ENCODE measurements at places on chromosomes 3 and 15. TPM values are rescaled to one million over a fixed set of nuclear protein-coding genes. Genes with fewer than 3 reads are reported as not detected.

LRRC28 gene
- 22.7 TPM for total RNA-seq

DNA sequence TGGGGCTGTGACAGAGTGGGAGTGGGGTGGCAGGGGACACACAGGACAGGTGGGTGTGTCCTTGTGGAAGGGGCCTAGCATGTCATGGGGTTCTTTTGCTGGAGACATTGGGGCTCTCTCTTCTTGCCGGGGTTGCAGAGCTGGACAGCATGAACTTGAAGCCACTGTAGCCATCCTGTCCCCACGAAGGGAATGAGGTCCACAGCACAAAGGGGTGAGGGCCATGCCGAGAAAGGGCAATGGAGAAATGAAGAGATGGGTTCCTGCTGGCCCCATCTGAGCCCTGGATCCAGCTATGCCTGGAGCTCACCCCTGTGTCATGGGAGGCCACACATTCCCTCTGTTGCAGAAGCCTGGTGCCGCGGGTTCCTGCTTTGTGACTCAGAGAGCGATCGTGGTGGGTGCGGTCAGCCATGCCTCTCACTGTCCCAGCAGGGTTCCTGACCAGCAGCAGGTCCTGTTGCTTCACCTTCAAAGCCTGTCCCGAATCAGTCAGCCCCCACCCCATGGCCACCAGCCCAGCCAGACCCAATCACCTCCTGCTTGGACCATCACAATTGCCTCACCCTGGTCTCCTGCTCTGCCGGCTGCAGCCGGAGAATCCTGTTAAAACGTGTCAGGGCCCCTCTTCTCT, 50.0 kb downstream of the DNAJB8 start:
- H3K4me1 ChIP-seq = no peaks in the 10 kb centered on the region
- H3K27me3 ChIP-seq = no peaks in the 10 kb centered on the region
- H3K36me3 ChIP-seq = no peaks in the 10 kb centered on the region
- H3K27ac ChIP-seq = no peak overlapping the region
- DNase-seq = no peak

SLC7A14 gene
- not detected for total RNA-seq

GRCh38 chr3:108342837-108343486, 46.6 kb downstream of the HHLA2 start:
- H3K4me1 ChIP-seq = no peaks in the 10 kb centered on the region
- H3K27me3 ChIP-seq = no peaks in the 10 kb centered on the region
- no peak for DNase-seq
- H3K27ac ChIP-seq = no peak overlapping the region

MKRN3 gene
- total RNA-seq = not detected

- peak overlapping the region; percentile 74 for H3K4me3 ChIP-seq
- no peaks in the 10 kb centered on the region for H3K27me3 ChIP-seq
- no peaks in the 10 kb centered on the region for H3K4me1 ChIP-seq
- no peak for DNase-seq
Observed at GRCh38 chr3:107430996-107431245, 53.7 kb downstream of the CCDC54 start.

- peak; percentile 76 for DNase-seq
- H3K4me3 ChIP-seq = no peak overlapping the region
- no peaks in the 10 kb centered on the region for H3K27me3 ChIP-seq
- H3K36me3 ChIP-seq = no peaks in the 10 kb centered on the region
Observed at GRCh38 chr15:39573844-39574243, 7.0 kb upstream of the THBS1 start.

NRG4 gene
- total RNA-seq = not detected

GRCh38 chr15:57335293-57335715, 41.0 kb upstream of the CGNL1 start:
- H3K36me3 ChIP-seq = no peaks in the 10 kb centered on the region
- H3K27me3 ChIP-seq = no peaks in the 10 kb centered on the region
- no peak for DNase-seq
- H3K4me3 ChIP-seq = no peak overlapping the region
- no peak overlapping the region for H3K27ac ChIP-seq
- H3K4me1 ChIP-seq = no peaks in the 10 kb centered on the region

DNA sequence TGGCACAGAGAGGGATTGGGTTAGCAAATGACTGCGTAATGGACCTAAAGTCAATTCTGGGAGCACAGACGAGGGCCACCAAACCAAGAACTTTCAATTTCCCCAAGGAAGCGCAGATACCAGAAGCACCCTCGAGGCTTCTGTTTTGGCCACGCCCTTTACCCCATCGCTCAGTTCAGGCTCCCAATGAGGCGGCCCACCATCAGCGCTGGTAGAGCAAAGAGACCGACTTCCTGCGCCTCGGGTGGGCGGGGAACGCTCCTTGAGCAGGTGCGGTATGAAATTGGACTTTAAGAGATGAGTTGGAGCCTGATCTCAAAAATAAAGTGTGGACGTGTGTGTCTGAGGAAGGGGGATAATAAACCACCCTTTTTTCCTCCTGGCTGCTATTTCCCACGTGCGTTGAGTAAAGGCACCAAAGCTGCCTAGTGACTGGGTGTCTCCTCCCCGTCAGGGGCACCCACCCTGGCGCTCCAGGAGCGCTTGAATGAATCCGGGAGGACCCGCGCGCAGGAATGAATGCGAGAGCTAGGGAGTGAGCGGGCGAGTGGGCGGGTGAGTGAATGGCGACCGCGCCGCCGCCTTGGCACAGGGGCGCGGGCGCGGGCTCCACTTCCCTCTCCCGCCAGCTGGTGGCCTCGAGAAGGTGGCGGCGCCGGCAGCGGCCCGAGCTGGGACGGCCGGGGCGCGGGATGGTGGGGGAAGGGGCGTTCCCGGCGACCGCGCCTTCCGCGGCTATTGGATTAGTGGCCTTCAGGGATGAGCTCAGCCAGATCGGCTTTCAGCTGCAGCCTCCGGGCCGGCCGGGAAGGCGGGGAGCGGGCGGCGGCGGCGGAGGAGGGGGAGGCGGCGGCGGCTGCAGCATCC, at the start of gene SPSB4:
SPSB4 (plus strand) TSS at position 772 of the 867 bp plus-strand sequence. CDS start 14,758 bp downstream, outside the sequence.
- H3K4me1 ChIP-seq = no peaks in the 10 kb centered on the region
- no peaks in the 10 kb centered on the region for H3K27me3 ChIP-seq
- DNase-seq = peak; percentile 91
- no peak within 1 kb of the TSS for H3K27ac ChIP-seq
- H3K36me3 ChIP-seq = no peaks in the 10 kb centered on the region

DNA sequence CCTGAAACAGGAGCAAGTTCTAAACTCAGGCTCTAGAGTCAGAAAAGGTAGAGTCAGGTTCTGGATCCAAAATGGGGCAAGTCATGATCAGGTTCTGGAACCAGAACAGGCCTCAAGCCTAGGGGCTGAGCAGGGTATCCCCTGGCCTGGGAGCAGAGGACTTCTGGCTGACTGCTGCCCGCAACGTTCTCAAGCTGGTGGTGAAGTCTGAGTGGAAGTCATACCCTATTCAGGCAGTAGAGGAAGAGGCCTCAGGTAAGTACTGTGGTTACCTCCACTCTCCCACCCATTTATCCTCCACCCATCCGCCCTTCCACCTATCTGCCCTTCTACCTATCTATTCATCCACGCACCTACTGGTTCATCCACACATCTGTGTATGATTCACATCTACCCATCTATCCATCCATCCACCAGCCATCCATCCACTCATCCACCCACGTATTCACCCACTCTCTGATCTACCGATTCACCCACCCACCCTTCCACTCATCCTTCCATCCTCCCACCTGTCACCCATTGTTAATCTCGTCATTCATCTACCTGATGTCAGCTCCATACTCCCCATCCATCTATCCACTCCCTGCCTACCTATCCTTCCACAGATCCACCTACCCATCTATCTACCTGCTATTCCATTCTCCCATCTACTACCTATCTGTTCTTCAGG, 8.7 kb downstream of the TTLL3 start:
- H3K4me3 ChIP-seq = no peak overlapping the region
- no peaks in the 10 kb centered on the region for H3K36me3 ChIP-seq
- H3K4me1 ChIP-seq = no peaks in the 10 kb centered on the region
- H3K27ac ChIP-seq = no peak overlapping the region

TEX55 gene
- total RNA-seq = not detected

NLGN1 gene
- total RNA-seq = 20.0 TPM

MYL3 gene
- total RNA-seq = 1.8 TPM

PAQR9 gene
- not detected for total RNA-seq

CYP1A2 gene
- not detected for total RNA-seq

- H3K27ac ChIP-seq = no peak overlapping the region
- no peaks in the 10 kb centered on the region for H3K27me3 ChIP-seq
Observed at GRCh38 chr15:54088837-54089236, 110.6 kb downstream of the UNC13C start.

SPG11 gene
- total RNA-seq = 96.3 TPM

DNA sequence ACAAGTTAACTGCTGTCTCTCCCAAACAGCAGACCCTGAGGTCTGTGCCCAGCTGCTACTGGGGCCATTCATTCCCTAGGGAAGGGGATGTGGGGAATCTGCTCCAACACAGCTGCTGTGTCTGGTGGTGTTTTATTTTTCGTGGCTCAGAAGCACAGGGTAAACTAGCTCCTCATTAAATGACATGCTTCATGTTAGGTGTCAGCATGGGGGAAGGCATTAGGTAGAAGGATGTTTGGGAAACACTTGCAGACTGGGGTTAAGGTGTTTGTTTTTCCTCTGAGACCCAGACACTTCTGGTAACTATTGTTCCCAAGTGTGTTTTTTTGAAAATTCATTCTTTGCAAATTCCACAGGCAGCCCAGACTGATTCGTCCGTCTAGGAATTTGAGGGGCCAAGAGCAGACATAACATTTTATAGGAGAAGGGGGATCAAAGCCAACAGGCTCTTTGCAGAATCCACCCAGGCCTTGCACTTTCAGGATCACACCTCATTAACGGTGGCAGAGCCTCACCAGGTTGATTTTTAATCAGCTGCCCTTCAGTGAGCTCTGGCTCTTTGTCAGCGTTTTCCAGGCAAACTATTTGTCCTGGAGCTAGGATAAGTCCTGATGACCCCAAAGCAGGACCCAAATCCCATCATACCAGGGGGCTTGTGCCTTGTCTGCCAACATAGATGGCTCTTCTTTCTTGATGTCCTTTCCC, 65.4 kb upstream of the ITGA11 start:
- DNase-seq = no peak
- H3K27ac ChIP-seq = no peak overlapping the region
- peaks cover 6% of the 10 kb centered on the region for H3K4me1 ChIP-seq

FAM43A gene
- 19.4 TPM for total RNA-seq

GRCh38 chr15:67735896-67736295, 89.4 kb upstream of the SKOR1 start:
- H3K27me3 ChIP-seq = no peaks in the 10 kb centered on the region
- no peaks in the 10 kb centered on the region for H3K36me3 ChIP-seq
- no peak overlapping the region for H3K4me3 ChIP-seq
- H3K4me1 ChIP-seq = peaks cover 3% of the 10 kb centered on the region
- DNase-seq = no peak

RBM6 gene
- 103 TPM for total RNA-seq

RNU5B-1 gene
- total RNA-seq = 18.7 TPM

SCG5 gene
- 2.6 TPM for total RNA-seq

SACM1L gene
- total RNA-seq = 52.3 TPM

DNA sequence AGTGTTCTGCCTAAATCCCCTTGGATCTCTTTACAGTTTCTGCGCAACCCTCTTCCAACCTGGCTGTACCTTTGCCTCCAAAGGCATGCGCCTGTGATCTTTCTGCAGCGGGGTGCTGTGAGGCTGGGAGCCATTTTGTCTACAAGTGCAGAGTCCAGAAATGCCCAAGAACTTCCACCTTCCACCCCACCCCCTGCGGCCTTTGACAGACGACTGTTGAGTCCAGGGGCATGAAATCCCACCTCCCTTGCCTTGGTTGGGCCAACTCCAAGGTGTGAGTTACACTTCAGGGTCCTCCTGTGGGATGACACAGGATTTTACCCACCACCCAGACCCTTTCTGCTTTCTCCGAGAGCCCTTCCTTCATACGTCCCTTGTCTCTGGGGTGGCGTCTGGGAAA, 24.1 kb downstream of the HRH1 start:
- peaks cover 3% of the 10 kb centered on the region for H3K4me1 ChIP-seq
- no peaks in the 10 kb centered on the region for H3K27me3 ChIP-seq
- H3K36me3 ChIP-seq = no peaks in the 10 kb centered on the region
- no peak overlapping the region for H3K27ac ChIP-seq
- DNase-seq = no peak
- H3K4me3 ChIP-seq = no peak overlapping the region

TM6SF1 gene
- 7.9 TPM for total RNA-seq

GRCh38 chr15:88741046-88741445, 62.2 kb upstream of the ACAN start:
- H3K27ac ChIP-seq = no peak overlapping the region
- H3K4me1 ChIP-seq = peaks cover 6% of the 10 kb centered on the region
- H3K36me3 ChIP-seq = no peaks in the 10 kb centered on the region
- DNase-seq = no peak

DNA sequence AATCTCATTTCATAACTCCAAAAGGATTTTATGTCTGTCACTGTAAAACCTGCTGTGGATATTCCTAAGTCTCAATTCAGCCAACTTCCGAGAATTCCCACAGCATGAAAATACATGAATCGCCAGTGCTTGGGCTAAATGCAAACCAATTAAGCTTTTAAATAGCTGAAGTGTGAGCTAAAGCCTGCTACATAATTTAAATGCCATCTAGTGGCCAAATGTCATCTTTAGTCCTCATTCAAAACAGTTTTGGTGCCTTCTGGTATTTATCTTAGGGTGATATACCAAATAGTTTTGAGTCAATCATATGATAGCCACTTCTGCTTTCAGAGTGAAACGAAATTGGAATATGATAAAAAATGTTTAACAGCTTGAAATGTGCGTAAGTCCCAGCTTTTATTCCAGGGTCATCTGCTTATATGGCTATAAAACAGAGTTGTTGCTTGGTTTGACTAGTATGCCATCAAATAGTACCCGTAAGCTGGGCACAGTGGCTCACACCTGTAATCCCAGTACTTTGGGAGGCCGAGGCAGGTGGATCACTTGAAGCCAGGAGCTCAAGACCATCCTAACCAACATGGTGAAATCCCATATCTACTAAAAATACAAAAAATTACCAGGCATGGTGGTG, 41.8 kb upstream of the CCNL1 start:
- H3K4me3 ChIP-seq = no peak overlapping the region
- no peaks in the 10 kb centered on the region for H3K4me1 ChIP-seq
- no peak overlapping the region for H3K27ac ChIP-seq
- no peak for DNase-seq
- H3K36me3 ChIP-seq = no peaks in the 10 kb centered on the region
- H3K27me3 ChIP-seq = no peaks in the 10 kb centered on the region

GPR62 gene
- total RNA-seq = not detected

EPM2AIP1 gene
- 21.0 TPM for total RNA-seq

DNA sequence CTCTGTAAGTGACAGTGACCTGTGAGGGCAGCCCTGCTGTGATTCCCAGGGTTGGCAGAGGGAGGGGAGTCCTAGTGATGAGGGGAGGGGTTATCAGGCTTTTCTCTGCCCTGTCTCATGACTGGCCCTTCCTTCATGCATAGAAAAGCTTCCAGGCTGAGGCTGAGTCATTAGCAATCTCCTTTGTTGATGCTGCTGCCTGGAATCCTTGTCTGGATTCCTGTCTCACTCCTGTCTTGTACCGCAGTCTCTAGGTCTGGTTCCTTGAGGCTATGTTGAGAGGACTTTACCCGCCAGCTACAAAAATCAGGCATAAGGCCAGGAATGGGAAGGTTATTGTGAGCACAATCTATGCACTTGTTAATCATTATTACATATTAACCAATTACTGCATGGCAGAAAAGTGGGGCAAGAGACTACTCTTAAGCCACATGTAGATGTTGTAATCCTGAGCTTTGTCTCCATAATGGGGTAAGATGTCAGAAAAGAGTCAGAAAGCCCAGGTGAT, 7.2 kb downstream of the KLHL6 start:
- no peak overlapping the region for H3K4me3 ChIP-seq
- H3K27ac ChIP-seq = no peak overlapping the region
- no peaks in the 10 kb centered on the region for H3K4me1 ChIP-seq
- H3K36me3 ChIP-seq = no peaks in the 10 kb centered on the region

SGO1 gene
- total RNA-seq = 0.81 TPM
